ENCODE measurements at places on chromosomes 6 and 20. TPM values are rescaled to one million over a fixed set of nuclear protein-coding genes. Genes with fewer than 3 reads are reported as not detected.

GRCh38 chr6:135323202-135323668 is 142.1 kb downstream of the MYB start:
- DNase-seq: no peak

The EYS gene
- 0.50 TPM for total RNA-seq

DNA sequence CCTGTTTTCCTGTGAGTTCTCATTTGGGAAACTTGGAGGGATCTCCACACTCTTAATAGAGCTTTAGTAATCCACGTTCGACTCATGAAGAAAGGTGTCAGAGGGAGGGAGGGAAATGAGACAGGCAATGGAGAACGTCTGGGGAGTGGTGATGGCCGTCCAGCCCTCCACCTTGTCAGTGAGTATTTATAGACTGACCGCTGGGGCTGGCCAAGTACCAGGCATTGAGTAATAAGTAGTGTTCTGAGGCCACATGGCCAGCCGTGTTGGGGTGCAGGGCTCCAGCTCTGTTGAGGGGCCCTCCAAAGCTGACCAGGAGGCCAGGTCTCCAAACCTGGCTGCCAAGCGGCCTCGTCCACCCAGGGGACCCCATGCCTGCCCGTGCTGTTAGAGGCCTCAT is 11.3 kb upstream of the DSN1 start:
- DNase-seq: no peak

DNA sequence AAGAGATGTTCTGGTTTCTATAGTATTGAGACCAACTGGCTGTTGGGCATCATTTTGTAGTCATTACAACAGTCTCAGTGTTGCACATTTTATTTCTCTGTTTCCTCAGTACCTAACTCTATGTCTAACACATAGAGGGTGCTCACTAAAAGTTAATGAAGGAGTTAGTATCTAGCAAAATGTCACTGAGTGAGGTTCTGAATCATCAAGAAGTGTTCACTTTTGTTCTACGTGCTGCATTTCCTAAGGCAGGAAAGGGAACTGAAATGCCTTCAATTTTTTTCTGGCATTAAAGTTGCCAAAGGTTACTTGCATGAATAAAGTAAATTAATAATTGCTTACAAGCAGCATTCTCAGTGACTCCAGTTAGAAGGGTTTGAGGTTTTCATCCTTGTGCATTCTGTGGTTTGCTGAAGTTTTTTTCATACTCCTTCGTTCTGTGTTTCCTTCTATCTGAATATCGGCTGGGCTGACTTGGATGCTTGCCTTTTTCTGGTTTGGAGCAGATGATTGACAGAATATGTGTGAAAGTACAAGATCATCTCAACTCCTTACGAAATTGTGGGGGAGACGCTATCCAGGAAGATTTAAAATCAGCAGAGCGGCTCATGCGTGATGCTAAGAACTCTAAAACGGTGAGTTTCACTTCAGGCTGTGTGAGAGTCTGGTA is 114.5 kb upstream of the SCGN start:
- DNase-seq: no peak

- DNase-seq: peak; percentile 64
These were observed 4.6 kb downstream of the TFEB start for GRCh38 chr6:41730531-41731436.

The FRMD1 gene
- total RNA-seq: not detected

GRCh38 chr6:130188207-130188899 is 34.4 kb downstream of the SAMD3 start:
- no peak for DNase-seq

DNA sequence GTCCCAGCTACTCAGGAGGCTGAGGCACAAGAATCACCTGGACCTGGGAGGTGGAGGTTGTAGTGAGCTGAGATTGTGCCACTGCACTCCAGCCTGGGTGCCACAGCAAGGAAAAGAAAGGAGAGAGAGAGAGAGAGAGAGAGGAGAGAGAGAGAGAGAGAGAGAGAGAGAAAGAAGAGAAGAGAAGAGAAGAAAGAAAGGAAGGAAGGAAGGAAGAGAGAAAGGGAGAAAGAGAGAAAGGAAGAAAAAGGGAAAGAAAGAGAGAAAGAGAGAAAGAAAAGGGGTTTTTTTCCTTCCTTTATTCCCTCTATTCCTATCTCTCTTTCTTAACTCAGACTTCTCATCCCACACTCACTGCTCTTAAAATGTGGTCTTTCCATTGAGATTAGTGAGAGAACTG is 238.7 kb upstream of the PRDM1 start:
- no peak for DNase-seq

The LPA gene
- not detected for total RNA-seq

- no peak for DNase-seq
These were observed 128.2 kb downstream of the COL12A1 start for GRCh38 chr6:75077701-75078100.

The MCCD1 gene
- not detected for total RNA-seq

The DSP gene
- 0.46 TPM for total RNA-seq

GRCh38 chr6:44128020-44128917 is 915 bp downstream of the TMEM63B start:
- no peak for DNase-seq

- peak; percentile 49 for DNase-seq
These were observed 78.0 kb upstream of the NHSL1 start for GRCh38 chr6:138577151-138577915.

DNA sequence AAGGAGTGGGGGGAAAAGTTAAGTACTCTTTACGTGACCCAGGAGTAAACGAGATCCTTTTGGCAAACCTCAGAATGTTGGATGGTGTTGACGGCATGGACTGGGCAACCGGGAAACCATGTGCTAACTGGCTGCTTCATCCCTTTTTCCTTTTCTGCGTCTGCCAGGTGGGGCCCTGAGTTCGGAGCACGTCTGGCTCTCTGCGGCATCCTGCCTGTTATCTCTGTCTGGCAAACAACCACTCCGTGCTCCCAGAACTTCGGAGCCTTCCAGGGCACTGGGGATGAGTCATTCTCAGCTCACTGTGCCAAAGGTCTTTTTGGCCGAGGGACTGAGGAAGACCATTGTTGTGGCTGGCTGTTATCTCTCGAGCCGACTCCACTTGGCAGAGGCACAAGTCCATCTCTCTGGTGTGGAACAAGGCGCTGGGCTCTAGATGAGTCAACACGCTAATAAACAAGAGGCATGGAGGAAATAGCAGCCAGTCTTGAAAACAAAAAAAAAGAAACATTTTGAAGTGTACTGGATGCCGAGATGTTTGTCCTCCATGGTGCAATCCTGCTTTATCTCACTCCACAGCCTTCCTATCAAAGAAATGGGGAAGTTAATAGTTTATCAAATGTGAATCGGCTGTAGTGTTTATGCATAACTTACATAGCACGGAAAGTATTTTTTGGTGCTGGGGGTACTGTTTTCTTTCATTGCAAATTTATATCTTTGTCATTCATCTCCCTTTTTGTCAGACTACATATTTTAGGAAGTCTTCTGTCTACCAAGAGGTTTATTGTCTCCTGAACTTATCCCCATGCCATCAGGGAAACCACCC is 64.6 kb upstream of the TXNDC5 start:
- DNase-seq: no peak

The PM20D2 gene
- total RNA-seq: 37.2 TPM

DNA sequence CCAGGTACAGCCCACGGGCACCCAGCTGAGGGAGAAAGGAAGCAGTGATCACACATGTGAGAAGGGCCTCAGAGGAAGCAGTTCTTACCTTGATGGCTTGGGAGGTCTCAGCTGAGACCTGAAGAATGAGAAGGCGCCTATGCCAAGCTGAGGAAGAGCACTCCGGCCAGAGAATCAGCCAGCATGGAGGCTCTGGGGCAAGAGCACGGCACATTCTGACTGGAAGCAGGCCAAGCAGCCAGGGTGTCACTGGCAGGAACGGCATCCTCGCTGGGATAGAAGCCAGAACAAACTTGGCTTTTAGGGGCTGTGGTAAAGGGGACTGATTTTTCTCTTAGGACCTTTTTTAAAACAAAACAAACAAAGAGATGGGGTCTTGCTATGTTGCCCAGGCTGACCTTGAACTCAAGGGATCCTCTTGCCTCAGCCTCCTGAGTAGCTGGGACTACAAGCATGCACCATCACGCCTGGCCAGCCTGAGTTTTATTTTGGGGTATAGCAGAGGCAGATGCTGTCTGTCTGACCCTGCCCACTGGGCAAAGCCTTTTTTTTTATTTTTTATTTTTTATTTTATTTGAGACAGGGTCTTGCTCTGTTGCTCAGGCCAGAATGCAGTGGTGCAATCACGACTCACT is 17.6 kb downstream of the GHRH start:
- DNase-seq: no peak

DNA sequence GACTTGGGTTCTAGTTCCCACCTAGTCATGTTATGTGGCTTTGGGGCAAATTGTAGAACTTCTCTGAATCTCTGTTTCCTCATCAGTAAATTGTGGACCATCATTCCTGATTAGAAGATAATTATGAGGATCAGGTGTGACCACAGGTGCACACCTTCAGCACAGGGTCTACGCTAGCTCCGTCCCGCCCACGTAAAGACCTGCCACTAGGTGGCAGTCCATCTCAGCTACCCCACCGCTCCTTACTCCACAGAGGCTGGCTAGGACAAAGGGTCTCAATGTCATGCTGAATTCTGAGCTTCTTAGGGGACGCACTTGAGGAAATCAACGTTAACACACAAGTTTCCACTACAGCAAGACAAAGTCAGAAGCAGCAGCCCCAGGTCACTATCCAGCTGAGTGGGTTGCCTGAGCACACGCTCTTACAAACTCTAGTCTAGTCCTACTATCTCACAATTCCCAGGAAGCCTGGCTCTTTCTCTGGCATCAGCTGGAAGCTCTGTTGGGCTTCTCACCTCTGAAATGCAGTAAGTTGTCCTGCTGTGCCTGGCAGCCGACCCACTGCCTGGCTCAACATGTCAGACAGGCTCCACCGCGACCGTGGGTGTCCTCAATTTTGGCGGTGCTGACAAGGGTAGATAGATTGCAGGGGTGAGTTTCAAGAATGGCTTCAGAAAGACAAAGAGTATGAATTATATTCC is 2.0 kb upstream of the PLCG1 start:
- DNase-seq: peak; percentile 62

All from A673 (cell line).